ENCODE measurements at places on chromosomes 11 and 22.

DNA sequence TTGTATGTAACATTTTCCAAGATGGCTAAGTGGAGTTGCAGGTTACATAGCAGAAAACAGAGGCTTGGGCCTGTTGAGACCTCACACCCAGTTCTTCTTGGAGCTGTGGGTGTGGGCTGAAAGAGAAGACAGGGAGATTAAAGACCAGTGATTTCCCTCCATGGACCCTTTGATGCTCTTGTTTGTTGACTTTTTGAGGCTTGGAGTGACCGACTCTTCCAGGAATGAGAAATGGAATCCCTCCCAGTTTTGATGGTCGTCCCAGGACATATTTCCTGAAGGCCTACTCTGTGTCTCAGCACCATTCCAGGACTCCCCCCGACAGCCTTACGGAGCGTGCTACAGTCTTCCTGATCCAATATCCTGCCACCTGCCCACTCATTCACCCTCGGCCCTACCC, 96.9 kb downstream of the PTPRJ start:
- DNase-seq = no peak

DNA sequence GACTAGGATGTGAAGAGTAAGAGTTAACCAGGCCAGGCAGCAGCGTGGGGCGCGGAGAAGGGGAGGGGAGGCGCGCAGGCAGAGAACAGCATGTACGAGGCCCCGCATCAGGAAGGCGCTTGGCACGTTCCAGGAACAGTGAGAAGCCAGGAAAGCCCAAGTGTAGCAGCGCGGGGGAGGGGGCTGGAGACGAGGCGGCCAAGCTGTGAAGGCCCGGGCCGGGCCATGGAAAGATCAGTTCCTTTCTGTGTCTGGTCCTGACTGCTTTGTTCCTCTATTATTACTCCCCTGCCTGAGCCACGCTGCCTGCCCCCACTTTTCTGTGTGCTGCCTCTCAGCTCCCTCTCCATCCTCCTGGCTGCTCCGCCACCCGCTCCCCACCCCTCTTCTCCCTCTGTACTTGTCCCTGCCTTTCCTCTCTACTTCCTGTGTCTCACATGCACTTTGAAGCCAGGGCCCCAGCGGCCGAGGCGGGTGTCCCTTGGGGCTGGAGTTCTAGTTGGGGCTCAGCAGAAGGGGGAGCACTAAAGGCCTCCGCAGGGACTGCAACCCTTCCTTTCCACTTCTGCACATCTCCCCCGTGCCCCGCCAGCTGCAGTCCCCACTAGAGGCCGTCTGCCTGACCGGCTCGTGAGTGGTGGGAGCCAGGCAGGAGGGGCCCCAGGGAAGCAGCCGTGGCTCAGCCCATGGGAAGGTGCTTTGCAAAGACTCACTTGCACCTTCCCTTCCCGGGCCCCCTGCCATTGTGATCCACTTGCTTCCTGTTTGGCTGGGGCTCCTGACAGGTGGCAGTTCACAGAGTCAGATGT, 63.7 kb downstream of the PRDM11 start:
- DNase-seq = no peak

- no peak for DNase-seq
Measured at GRCh38 chr11:35313760-35314153, 105.6 kb downstream of the SLC1A2 start.

DNA sequence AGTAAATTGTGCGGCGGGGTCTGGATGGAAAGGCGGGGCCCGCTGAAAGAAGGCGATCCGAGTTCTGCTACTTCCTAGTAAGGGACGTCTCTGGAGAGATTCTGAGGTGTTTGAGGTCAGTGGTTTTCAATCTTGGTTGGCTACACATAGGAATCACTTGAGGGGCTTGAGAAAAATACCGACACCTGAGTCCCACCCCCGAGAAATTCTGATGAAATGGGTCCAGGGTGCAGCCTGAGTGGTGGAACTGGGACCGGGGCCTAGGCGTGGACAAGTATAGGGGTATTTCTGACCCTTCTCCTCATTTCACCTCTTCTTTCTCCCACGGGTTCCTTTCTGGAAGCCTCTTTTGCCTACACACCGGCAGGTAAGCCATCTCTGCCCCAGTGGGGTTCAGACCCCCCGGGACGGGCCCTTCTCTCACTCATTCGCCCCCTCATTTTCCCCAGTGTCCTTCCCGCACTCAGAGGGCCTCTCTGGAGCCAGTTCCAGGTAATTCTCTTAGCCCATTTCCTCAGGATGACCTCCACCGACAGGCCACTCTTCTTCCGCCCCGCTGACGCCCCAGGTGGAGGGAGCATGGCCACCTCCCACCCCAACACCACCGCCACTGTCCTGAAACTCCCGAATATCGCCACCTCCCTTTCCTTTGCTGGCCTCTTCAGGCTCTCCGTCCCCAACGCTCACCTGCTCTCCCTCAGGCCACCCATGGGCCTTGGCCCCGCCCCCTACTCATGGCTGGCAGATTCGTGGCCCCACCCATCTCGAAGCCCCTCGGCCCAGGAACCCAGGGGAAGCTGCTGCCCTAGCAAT, 11.8 kb downstream of the ROBO3 start:
- no peak for DNase-seq

DNA sequence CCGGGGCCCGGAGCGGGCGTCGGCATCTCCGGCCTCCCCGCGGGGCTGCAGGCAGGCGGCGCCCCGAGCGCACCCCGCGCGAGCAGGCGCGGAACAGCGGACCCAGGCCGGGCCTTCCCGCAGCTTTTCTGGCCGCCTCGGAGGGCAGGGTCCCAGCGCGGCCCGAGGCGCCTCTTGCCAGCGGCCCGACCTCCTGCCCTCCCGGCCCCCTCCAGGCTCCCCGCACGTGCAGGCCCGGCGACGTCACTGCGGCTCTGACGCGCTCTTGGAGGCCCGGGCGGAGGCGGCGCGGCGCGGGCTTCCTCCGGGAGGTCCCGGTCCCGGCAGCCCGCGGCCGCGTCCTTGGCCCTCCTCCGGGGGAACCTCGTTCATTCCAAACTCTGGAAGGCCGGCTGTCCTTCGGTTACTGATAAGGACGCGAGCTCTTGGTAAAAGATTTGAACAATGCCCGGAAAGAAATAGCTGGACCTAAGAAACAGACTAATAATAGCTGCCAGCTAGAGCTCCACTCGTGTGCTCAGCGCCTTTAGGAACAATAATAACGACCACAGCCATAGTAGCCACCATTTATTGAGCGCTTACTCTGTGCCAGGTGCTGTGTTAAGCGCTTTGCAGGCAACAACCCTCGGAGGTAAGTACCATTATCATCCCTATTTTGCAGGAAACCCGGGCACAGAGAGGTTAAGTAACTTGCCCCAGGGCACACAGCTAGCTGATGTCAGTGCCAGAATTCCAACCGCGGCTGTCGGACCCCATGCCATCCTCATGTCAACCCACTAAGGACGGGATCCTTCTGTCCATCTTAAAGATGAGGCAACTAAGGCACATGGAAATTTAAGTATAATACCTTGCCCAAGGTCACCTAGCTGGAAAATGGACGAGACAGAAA, 39.1 kb upstream of the CREB3L1 start:
- no peak for DNase-seq

DNA sequence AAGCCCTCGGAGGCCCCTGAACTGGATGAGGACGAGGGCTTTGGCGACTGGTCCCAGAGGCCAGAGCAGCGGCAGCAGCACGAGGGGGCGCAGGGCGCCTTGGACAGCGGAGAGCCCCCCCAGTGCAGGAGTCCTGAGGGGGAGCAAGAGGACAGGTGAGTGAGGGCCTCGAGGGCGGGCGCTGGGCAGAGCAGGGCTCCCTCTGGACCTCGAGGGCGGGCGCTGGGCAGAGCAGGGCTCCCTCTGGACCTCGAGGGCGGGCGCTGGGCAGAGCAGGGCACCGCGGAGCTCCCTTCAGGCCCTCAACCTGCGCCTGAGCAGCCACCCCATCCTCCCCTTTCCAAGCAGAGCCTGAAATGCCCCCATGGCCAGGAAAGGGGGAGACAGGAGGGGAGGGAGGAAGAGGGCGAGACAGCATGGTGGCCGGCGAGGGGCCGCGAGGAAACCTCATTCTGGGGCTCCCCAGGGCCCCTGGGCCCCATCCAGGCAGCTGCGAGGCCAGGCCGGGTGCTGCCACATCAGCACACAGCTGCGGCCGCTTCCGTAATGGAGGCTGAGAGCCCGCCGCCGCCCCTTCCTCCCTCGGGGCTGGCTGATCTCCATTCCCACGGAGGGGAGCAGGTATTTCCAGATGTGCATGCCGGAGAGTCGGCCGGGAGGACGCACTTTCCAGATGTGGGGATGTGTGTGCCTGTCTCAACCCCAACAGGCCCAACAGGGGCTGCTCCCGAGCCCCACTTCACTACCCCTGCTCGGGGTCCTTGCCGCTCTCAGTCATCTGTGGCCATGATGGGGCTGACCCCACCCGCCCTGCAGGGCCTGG, 10.0 kb downstream of the PRR33 start:
- no peak for DNase-seq

GRCh38 chr11:17972987-17973386, 39.9 kb downstream of the SERGEF start:
- no peak for DNase-seq

- DNase-seq = no peak
Measured at GRCh38 chr11:30326114-30326778, 3.3 kb downstream of the ARL14EP start.

DNA sequence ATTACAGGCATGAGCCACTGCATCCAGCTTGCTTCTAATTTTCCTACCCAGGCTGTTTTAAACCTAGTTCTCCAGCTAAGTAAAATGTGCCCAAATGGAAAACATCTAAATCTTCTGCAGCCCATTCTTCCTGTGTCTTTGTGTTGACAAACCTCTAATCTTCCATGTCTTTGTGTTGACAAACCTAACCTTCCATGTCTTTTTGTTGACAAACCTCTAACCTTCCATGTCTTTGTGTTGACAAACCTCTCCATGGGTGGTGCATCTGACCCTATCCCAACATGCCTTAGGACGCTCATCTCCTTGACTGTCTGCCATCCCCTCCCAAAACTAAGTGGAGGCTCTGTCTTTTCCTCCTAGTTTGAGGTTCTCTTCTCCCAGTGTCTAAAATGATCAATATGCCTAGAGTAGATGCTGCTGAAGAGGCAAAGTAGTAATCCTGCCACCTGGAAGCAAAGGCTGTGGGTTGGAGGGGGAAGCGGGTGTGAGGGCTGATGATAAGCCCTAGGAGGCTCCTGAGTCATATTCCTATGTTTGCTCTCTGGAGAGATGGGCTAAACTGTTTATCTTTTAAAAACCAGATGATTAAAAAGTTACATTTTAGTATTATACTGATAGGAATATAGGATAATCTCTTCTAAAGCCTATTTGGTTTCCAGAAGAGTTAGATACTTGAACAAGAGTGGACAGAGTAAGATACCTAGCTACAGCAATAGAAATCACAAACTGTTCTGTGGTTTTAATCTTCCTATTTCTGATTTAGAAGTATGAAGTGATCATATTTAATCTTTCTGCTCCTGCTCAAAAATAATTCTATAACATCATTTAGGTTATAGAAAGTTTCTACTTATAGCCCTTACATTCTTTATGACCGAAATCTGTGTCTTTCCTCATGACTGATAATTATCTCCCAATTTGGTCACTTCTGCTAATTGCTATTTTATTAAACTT, 7.9 kb downstream of the FEN1 start:
- DNase-seq = no peak

Data from activated naive CD8-positive, alpha-beta T cell treated with anti-CD3 and anti-CD28 coated beads, Interleukin-2, amount 50 U/mL, for 16 hours (primary cell).